ENCODE measurements at places on chromosomes 5 and 9.

DNA sequence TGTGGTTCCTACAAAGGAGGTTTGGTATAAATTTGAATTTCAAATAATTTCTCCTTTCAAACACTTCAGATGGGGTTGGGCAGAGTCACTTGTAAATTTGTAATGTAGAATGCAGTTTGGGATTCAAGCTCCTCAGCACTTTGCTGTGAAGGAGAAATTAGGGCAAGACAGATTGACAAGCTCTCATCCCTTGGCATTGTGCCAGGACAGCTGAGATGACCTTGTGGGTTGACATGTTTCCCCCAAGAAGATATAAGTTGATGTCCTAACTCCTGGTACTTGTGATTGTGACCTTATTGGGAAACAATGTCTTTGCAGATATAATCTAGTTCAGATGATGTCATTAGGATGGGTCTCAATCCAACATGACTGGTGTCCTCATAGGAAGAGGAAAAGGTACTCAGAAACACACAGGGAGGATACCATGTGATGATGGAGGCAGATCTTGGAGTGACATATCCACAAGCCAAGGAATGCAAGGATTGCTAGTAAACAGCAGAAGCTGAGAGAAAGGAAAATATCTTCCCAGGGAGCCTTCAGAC is 408.3 kb downstream of the MED10 start:
- no peak for DNase-seq

GRCh38 chr9:14869671-14870070 is 40.6 kb downstream of the FREM1 start:
- DNase-seq = no peak

GRCh38 chr9:104988539-104988938 is 60.6 kb upstream of the ABCA1 start:
- DNase-seq = no peak

DNA sequence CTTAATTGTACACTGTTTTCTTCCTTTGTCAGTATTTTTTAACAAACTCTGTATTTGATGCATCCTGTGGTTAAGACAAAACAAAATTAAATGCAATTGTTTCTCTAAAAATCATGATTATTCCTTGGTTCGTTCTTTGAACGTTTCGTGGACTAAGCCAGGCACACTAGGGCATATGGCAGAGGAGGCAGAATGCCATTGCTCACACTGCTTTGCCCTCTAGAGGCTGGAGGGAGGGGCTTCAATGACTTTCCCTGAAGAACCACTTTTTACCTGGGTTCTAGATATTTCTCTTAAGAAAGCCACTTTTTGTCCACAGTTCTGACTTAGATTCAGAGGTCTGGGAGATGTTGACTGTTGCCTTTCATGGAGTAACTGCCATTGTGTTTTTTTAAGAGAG is 236.2 kb upstream of the ADAMTSL1 start:
- no peak for DNase-seq

DNA sequence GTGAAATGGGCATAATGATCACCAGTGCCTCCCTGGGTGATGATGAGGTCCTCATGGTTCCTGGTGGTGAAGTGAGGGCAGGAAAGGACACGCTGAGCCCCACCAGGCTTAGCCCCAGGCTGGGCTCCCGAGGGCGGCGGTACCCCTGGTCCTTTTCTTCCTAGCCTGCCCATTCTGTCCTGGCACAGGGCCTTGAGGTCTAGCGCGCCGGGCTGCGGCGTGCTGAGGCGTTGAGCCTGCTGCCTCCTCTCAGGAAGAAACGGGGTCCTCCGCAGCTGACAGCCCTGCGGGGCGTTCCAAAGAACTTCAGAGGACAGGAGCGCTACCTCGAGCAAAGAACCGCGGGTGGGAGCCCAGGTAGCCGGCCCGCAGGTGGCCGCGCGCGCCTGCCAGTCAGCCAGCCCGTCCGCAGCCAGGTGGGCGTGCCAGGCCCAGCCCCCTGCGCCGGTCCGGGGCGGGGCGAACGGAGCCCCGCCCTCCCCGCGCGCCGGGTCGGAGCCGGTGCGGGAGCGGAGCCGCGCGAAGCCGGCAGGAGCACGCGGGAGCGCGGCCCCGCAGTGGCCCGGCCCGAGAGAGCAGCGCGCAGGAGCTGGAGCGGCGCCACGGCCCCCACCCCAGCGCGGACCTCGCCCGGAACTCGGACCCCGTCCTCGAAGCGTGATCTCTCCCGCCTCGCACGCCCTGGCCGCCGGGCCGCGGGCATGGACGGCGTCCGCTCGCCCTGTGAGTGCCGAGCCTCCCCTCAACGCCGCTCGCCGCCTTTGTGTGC is at the start of gene WNK2:
TSS of gene WNK2 (plus strand) at position 477 of the 769 bp plus-strand sequence. CDS start 791 bp downstream, outside the sequence.
- DNase-seq = no peak

Measured in LNCaP clone FGC (cell line).